KBM-7 (cell line): ENCODE measurements at places on chromosomes 4 and X.

- DNase-seq, result no peak
Observed at GRCh38 chr4:1731180-1731579, 9.9 kb downstream of the TACC3 start.

- peak; percentile 43 for DNase-seq
Observed at GRCh38 chrX:120309873-120310705, 1.2 kb downstream of the TMEM255A start.

GRCh38 chr4:14168919-14169318, 541.4 kb upstream of the BOD1L1 start:
- DNase-seq, result peak; percentile 19

GRCh38 chrX:64894454-64895038, 81.7 kb downstream of the ZC4H2 start:
- DNase-seq, result peak; percentile 76

DNA sequence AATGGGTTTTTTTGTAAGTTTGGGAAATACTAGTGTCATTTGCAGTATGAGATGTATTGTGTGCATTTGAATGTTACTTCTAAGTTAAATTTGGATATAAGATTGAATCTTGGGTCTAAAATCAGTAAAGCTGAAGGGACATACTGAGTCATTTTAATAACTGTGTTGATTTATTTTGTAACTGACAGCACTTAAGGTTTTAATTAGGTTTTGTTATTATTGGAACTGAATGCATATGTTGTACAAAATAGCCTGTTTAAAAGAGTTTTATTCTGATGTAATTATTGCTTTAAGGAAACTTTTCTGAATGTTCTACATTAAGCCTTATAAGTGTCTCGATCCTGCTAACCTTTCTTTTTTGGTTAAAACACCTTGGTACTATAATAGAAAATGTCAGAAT, 396.6 kb downstream of the MAPK10 start:
- no peak for DNase-seq

- peak; percentile 71 for DNase-seq
Observed at GRCh38 chr4:118888666-118889311, at the start of gene SYNPO2. SYNPO2 (plus strand) TSS chr4:118888854; CDS start chr4:118889037, 183 bp downstream.

DNA sequence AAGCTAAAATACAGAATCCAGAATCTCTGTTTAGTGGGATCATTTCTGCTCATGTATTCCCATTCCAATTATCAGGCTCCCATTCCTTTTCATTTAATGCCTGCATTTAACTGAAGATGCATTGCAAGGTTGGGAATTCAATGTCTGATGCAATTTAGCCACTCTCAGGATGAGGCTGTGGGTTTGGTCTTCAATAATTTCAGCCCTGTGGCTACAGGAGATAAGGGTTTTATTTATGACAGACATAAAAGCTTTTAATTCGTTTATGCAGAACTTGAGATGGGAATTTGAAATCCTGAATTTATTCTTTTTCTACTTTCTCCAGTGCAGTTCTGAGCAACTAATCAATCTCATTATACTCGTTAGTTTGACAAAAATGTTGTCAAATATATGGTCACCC, 1225.9 kb downstream of the PCDH18 start:
- DNase-seq, result no peak

DNA sequence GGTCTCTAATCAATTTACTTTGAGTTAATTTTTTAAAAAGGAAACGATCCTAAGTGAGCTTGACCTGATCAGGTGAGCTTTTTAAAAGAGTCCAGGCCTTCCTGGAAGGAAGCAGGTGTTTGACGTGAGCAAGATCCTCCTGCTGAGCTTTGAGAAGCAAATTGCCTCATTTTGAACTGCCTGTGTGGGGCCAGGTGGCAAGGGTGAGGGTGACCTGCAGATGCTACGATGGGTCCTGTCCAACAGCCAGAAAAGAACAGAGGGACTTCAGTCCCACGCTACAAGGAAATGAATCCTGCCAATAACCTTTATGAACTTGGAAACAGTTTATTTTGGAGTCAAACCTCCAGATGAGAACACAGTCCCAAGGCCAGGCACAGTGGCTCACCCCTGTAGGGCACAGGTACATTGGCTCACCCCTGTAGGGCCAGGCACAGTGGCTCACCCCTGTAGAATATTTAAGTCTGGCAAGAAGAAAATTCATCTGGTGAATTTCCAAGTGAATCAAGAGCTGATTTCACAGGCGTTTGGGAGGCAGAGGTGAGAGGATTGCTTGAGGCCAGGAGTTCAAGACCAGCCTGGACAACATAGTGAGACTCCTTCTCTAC, 58.1 kb downstream of the CASP3 start:
- no peak for DNase-seq

DNA sequence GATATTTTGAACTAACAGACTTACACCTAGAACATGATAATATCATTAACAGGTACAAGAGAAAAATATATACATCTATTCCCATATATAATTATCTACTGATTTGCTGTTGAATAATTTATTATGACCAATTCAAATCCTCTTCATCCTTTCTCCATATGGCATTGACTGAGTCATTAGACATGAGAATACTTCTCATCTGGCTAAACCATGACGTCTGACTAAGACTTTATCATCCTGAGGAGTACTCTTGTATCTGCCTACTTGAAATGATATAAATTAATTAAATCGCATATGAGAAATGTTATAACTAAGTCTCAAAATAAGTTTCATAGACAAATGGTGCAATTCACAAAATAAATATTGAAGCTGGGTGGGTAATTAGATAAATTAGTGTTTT, 67.4 kb downstream of the EMCN start:
- DNase-seq, result no peak

GRCh38 chrX:84453351-84454246, 48.7 kb downstream of the HDX start:
- DNase-seq, result no peak

GRCh38 chr4:115145393-115146160, 32.2 kb upstream of the NDST4 start:
- DNase-seq, result no peak

- DNase-seq, result no peak
Observed at GRCh38 chr4:145898466-145898865, 40.2 kb downstream of the ZNF827 start.

GRCh38 chr4:186778134-186778533, 54.5 kb upstream of the FAT1 start:
- DNase-seq, result peak; percentile 64

- DNase-seq, result no peak
Observed at GRCh38 chr4:42398871-42399331, 1.6 kb downstream of the SHISA3 start.

DNA sequence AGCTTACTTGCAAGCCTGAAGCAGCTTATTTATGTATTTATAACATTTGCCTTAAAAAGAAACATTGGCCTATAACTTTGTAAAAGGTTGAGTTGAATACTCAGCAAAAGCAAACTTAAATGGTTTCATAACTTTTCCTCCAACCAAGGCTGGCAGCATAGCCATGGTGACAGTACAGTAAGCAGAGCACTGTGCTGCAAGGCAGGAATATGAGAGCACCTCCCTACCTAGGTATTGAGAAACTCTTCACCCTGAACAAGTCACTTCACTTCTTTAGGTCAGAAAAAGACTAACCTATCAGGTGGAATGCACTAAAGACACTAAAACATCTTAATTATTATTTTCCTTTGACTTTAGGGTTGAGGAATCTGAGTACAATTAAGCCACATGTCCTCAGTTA, 63.9 kb upstream of the GYPA start:
- DNase-seq, result no peak

DNA sequence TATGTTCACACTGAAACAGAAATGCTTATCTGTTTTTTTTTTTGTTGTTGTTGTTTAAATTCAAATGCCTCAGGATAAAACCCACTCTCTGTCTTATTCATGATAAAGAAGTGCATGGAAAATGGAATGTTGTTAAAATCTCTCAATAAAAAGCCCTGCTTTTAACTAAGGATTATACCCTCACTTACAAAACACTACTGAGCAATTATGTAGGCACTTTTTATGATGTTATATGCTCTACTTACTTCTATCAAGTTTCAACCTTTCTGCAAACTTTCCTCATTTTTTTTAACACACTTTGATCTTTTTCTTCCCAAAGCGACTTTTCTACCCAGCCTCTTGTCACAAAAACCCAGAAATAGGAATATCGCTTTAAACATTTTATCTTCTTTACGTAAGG, 26.5 kb downstream of the SLIT2 start:
- no peak for DNase-seq

- peak; percentile 58 for DNase-seq
Observed at GRCh38 chrX:107731831-107732502, 43.6 kb downstream of the TSC22D3 start.

DNA sequence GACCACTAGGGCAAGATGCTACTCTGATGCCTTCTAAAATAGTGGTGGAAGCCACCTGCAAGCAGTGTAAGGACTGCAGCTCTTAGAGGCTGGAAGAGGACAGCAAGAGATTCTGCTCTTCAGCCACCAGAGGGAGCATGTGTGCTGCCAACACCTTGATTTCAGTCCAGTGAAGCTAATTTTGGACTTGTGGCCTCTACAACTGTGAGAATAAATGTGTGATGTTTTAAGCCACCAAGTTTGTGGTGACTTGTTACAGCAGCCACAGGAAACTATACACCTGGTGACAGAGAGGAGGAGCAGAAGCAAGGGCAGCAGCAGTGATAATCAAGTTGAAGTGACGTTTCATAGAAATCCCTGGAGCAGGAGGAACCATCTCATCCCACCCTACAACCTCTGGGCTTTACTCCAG, 55.9 kb downstream of the FGFBP1 start:
- DNase-seq, result peak; percentile 50

- DNase-seq, result no peak
Observed at GRCh38 chr4:116866106-116866505, 219.3 kb downstream of the TRAM1L1 start.

- peak; percentile 31 for DNase-seq
Observed at GRCh38 chr4:37891260-37892159, 626 bp downstream of the TBC1D1 start.

GRCh38 chr4:94354474-94354896, 11.8 kb upstream of the HPGDS start:
- DNase-seq, result peak; percentile 36

GRCh38 chr4:15428611-15429010, 778 bp downstream of the C1QTNF7 start:
- no peak for DNase-seq

DNA sequence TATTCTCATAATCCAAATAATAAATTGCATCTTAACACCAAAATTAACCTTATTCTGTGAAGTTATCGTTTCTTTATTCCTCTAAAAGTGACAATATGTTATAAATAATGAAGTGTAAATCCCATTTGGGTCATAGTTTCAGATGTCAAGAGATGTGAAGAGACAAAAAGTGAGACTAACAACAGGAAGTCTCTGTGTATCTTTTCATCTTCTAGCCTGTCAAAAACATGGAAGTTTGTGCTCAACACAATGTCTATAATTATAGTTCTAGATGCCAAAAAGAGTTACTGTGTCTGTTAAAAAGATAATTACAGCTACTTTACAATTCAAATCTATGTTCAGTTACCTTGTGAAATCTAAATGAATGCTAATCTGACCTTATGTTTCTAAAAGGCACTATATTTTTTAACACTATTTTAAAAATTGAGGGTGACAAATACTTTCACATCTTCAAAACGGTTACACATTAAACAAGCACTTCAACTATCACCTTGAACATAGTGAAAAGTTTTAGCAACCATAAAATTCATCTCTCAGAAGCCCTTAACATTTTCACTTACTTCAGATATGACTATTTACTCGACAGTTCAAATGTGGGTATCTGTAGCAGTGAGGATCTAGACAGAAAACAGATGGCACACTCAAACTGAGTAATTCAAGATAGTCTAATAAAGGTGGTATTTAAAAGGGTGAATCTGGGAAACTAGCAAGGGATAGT, 509.8 kb downstream of the ARAP2 start:
- no peak for DNase-seq

GRCh38 chrX:153924149-153924861, 1.8 kb downstream of the ARHGAP4 start:
- peak; percentile 78 for DNase-seq

DNA sequence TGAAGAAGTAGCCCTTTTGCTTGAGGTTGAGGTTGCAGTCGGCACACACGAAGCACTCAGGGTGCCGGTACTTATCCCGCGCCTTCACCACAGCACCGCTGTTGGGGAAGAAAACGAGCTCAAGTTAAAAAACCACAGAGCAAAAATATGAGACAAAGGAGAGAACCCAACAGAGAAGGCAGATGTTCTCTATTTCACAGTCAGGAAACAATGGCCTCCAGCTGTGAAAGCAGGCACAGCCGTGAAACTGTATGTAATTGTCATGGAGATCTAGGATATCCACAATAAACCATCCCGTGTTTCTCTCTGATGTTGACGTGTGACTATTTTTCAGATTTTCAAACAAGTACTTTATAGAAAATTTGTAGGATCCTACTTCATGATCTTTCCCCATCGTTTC, 30.9 kb upstream of the CCDC110 start:
- no peak for DNase-seq

- peak; percentile 51 for DNase-seq
Observed at GRCh38 chrX:103343105-103343504, 13.1 kb downstream of the TCEAL7 start.

- no peak for DNase-seq
Observed at GRCh38 chr4:179116581-179116980, 1674.3 kb upstream of the AGA start.

- no peak for DNase-seq
Observed at GRCh38 chr4:184932343-184932742, 85.9 kb upstream of the HELT start.

DNA sequence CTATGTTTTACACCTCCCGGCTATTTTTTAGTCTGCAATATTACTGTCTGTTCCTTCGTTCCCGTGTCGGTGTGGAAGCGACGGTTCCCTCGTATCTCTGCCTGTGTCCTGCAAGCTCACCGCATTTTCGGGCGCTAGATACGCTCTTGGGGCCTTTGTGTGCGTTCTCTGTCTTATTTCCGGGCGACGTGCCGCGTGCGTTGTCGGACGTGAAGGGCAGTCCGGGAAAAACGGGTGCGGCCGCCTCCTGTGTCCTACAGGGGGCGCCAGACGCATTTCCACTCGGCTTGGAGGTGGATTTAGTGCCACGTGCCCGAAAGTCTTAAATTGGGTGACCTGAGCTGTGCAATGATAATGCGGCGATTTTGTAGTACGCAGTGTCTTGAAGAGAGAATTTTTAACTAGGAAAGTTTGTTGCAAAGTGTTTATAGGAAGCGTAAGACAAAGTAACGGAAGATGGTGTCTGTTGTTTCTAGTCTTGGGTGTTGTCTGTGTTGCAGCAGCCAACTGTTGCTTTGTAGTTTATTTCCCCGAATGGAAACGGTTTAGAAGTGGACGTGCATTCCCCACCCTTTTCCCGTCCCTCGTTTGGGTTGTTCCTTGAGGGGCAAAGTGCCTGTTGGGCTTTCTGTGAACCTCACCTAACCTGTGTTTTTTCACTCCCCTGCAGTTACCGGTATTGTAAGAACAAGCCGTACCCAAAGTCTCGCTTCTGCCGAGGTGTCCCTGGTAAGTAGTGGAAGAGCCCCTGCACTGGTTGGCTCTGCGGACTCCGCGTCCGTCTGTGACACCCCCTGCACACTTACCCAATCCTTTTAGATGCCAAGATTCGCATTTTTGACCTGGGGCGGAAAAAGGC, 720 bp downstream of the RPL10 start:
- DNase-seq, result peak; percentile 95
